ENCODE measurements at places on chromosomes 2 and 18.
A peak's percentile ranks its signal among the peaks of the same experiment; 100 is the strongest.

DNA sequence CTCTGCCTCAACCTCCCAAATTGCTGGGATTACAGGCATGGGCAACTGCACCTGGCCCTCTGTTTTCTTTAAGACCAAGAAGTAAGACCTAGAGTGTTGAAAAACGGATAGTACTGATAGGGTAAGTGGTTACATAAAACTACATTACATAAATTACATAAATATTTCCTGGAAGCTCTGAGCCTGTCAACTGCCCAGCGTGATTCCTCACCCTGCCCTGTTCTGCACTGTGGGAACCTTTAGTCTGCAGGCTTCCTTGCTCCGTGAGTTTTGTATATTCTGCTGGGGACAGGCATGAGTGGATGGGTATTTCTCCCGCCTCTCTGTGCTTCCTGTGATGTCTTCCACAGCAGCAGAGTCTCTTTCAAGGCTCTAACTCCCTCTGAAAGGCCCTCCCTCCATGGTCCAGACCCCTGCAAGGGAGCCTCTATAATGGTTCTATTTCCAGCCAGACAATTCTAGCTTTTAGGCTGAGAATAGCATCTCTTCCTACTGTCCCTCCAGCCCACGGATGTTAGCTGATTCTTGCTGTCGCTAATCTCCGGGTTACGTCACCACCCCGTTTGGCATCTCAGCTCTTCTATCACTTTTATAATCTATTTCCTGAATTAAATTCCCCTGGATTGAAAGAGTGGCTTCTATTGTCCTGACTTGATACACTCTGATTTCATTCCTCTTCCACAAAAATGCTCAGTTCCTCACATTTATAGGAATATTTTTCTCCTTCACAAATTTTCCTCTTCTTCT lies 49.5 kb upstream of the PLEKHM3 start:
- no peak for DNase-seq

DNA sequence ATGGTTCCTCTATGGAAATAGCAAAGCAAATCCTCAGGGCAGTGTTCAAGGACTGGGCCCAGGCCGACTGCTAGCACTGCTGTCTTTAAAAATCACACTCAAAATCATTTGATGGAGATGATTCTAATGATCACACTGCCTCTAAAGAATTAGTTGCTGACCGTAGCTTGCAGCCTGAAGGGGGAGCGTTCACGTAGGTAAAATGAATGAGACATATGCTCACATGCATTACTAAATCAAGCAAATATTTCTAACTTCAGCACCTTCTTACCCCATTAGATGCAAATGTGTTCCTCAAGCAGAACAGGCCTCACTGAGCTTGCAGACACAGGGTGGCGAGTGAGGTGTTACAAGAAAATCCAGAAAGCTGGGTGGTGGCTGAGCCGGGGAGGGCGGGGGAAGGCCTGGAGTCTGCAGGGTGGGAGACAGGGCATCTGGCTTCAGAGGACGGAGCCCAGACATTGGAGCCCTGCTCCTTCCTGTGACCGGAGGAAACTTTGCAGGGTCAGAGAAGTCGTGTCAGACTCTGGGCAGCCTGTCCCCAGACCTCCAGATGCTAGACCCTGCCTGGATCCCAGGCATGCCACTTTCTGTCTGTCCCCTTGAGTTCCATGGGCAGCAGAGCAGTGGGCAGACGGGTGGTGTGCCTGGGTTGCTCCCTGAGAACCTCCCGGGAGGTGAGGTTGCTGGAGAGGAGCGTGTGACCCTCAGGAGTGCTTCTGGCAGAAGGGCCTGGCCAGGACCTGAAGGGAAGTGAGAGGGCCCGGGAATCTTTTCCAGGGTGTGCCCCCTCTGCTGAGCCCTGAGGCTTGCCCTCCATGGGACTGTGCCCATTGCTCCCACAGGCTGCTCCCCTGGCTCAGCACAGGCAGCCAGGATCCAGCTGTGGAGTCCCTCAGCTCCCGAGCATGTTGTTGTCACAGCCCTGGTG lies 7.1 kb upstream of the NPPC start:
- DNase-seq, result no peak

DNA sequence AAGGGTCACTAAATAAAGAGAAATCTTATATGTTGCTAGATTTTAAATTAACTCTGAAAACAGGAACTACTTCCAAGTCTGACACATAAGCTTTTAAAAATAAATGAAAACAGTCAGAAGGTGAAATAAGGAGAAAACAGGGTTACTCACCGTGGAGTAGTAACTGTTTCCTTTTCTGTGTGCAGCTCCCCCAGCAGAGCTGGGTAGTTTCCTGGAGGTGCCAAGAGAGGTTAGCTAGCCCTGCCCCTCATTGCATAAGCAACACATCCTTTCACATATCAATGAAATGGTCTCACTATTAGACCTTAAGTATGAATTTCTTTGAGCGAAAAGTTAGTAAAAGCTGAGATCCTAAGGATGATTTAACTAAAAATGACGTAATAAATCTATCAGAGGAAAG lies 54.0 kb upstream of the GPR75 start:
- peak; percentile 5 for DNase-seq

DNA sequence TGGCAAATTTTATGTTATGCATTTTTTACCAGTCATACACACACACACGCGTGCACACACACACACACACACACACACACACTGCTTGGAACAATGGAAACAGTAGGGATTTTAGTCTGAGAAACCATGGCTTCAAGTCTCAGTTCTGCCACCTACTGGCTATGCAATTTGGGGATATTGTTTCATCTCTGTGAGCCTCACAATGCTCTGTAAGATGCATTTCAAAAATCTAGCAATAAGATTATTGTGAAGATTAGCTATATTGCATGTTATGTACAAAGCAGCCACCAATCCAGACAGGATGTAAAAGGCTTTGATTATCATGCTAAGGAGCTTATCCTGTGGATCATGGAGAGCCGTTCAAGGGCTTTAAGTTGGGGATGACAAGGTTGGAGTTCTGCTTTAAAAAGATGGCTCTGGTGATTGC lies 401.4 kb downstream of the NBAS start:
- no peak for DNase-seq

DNA sequence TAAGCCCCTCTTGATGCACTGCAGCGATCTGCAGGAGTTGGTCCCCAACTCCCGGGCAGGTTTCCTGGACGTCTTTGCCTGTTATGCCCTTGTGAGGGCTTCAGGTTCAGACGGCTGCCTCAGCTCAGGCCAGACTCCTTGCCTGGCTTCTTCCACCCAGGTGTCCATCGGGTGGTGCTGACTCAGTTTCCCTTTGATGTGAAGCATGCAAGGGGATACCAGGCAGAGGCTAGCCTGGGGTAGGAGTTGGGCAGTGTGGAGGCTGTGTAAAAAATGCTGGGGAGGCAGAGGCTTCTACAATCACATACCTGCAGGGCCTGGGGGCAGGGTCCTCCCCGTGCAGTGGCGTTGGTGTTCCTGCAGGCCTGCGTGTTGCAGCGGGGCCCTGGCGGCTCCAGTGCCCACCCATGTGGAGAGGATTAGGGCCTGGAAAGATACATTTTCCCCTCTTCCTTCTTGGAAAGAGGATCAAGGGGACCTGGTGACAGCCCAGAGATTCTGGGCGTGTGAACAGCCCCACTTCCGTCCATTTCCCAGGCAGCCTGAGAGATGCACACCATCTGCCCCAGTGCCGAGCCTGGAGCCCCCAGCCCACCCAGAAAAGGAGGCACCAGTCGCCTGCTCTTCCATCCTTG lies 338.3 kb downstream of the DYSF start:
- no peak for DNase-seq

DNA sequence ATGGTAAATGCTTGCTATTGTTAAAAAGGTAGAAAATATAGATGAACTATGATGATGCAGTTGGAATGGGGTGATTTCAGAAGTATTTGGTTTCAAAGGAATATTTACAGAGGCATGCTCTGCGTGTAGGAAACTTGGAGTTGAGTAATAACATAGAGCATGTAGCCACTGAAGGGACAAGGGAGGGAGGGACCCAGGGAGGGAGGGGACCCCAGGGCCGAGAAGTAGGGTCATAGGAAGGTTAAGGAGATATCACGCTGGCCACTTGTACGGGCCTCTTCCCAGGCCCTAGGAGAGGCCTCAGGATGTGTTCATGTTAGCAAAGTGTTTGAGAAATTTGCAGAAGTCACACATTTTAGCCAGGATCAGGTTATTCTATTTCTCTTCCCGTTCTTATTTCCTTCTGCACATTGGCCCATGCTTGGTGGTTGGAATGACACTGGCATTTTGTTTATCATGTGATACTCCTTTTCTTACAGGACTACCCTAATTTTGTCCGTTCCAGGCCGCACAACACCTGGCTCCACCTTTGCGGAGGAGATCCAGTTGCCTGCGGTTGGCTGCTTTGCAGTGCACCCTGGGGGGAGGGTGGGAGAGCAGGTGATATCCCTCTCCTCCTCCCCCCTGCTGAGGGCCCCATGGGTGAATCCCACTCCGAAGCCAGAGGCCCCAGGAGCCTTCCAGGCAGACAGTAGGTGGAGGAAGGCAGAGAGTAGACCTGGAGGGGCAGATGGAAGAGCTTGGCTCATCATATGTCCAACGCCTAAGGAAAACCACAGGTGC lies 16.9 kb upstream of the ACKR3 start:
- no peak for DNase-seq

DNA sequence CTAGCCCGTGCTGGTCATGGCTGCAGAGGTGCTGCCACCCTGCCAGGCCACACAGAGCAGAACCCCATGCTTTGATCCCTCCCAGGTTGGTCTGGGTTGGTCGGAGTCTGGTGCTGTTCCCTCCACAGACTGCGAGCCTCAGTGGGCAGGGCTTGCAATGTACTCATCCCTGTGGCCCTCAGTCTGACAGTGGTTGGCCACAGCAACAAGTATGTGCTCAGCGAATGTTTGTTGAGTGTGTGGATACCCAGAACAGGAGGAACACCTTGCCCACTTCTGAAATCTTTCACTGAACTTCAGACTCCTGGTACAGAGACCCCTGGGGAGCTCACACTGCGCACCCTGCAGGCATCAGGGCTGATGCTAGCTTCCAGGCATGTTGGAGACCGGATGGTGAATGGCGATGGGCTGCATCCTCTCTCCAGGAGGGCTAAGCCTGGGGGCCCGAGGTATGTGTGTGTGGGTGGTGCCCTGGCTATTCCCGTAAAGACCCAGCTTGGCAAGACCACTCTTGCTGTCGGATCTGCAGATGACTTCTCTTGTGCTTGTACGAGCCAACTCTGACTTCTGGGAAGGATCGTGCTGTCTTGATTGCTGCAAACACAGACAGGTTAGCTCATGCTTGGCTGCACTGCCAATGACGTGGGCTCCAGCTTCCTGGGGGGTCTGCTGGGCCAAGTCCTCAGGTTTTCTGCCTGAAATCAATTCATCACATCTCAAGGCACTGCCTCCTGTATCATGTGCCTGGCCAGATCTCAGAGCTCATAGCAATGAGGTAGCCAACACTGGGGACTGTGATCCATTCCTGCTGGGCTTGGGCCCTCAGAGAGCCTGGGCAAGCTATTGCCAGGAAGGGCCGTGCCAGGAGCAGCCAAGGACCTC lies 43.7 kb downstream of the RHOB start:
- no peak for DNase-seq

GRCh38 chr18:26051843-26052242 lies 38.6 kb downstream of the SS18 start:
- no peak for DNase-seq

GRCh38 chr2:134592377-134592776 lies 126.4 kb downstream of the TMEM163 start:
- no peak for DNase-seq

DNA sequence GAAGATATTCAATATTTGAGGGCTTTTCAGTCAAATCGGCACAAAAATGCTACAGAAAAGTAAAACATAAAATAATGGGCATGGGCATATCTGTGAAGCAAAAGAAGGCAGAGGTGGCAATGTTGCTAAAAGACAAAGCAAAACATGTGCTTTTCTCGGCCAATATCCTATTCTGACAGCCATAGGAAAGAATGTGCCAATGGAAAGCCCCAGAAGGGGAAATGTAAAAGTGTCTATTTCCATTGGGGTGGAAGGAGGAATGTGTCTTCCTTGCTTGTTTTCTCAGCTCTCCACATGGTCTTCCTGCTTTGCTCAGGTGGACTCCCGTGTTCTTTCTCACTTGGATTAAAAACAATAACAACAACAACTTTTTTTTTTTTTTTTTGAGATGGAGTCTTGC lies 13.7 kb upstream of the PER2 start:
- DNase-seq, result no peak

- no peak for DNase-seq
Observed at GRCh38 chr2:105158002-105158401, 83.5 kb upstream of the GPR45 start.

- no peak for DNase-seq
Observed at GRCh38 chr18:57624988-57625387, 3.4 kb upstream of the NARS1 start.

- no peak for DNase-seq
Observed at GRCh38 chr2:10211844-10212422, 89.4 kb downstream of the RRM2 start.

- DNase-seq, result no peak
Observed at GRCh38 chr2:149617476-149617875, 29.9 kb upstream of the MMADHC start.

- no peak for DNase-seq
Observed at GRCh38 chr18:38481576-38481975, 916.0 kb upstream of the CELF4 start.

- no peak for DNase-seq
Observed at GRCh38 chr2:100812573-100812972, 7.4 kb upstream of the NPAS2 start.

DNA sequence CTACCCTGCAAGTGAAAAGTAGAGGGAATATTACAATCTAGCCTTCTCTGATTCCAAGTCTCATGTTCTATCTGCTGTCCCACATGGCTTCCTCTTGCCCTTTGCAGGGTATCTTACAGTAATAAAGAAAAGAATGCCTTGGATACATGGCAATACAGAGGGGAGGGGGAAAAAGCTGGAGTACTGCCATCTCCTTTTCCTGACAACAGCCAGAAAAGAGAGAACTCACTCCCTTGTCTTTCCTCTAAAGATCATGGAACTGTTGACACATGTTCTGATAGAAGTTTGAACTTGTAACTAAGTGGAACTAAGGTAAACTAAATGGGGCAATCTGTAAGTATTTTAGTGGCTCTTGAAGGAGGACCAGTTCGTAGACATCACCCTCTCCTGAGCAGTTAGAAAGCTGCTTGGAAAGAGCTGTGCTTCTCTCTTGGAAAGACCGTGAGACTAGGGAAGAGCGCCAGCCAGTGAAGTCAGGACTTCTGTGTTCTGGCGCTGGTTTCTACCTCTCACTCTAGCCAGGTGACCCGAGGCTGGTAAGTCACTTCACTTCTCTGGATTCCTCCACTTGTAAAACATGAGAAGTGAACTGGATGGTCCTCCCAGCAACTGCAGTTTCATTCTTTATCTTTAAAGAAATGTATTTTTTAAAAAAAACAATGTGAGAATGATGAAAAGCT lies 242.3 kb upstream of the FOSL2 start:
- DNase-seq, result no peak

DNA sequence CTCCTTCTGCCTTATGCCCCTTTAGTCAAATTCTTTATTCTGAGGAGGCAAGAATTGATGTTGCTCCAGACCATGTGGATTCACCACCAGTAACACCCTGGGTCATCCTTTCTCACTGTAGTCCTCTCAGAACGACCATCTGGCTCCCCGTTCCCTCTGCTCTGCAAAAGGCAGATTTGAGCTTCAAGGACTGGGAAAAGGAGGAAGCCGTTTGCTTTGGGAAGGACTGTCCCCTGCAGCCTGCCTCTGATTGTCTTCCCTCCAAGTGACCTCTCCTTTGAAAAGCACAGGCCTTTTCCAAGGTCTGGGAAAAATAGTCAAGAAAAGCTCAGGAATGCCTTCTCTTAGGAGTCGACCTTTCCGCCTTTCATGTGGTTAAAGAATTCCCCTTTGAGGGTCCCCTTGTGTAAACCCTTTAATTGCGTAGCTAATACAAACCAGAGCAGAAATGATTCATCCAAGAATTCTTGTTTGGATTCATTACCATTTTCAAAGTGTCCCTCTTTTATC lies 130.1 kb upstream of the COPS8 start:
- DNase-seq, result no peak
